ENCODE measurements at places on chromosomes 2 and 18. TPM values are rescaled to one million over a fixed set of nuclear protein-coding genes. Genes with fewer than 3 reads are reported as not detected.

The LCT gene
- not detected for total RNA-seq

- no peak for DNase-seq
Measured at GRCh38 chr18:8841781-8842485, 136.6 kb downstream of the MTCL1 start.

The CRYGC gene
- not detected for total RNA-seq

The ZAP70 gene
- not detected for total RNA-seq

The HNMT gene
- total RNA-seq, result 55.4 TPM

The DAPL1 gene
- 1.9 TPM for total RNA-seq

GRCh38 chr18:6004119-6004518 lies 108.8 kb upstream of the TMEM200C start:
- no peak for DNase-seq

DNA sequence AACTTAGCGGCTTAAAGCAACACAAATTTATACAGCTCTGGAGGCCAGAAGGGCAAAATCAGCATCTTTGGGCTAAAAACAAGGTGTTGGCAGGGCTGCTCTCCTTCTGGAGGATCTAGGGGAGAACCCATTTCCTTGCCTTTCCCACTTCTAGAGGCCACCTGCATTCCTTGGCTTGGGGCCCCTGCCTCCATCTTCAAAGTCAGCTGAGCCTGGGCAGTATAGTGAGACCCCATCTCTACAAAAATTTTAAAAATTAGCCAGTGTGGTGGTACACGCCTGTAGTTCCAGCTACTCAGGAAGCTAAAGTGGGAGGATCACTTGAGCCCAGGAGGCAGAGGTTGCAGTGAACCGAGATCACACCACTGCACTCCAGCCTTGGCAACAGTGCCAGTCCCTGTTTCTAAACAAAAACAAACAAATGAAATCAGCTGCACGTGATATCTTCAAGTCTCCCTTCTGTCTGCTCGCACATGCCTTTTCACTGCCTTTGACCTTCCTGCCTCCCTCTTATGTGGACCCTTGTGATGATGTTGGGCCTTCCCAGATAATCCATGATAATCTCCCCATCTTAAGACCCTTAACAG lies 200.6 kb downstream of the ZFP36L2 start:
- no peak for DNase-seq

The UGT1A8 gene
- total RNA-seq, result not detected

- peak; percentile 33 for DNase-seq
Measured at GRCh38 chr2:55052129-55053061, 2.1 kb upstream of the RTN4 start.

GRCh38 chr18:3029215-3029952 lies 16.4 kb upstream of the LPIN2 start:
- no peak for DNase-seq

The VWA3B gene
- total RNA-seq, result not detected

- peak; percentile 64 for DNase-seq
Measured at GRCh38 chr2:126527836-126528490, 128.0 kb upstream of the GYPC start.

GRCh38 chr2:69306393-69306821 lies 80.6 kb downstream of the GFPT1 start:
- peak; percentile 8 for DNase-seq

The UGT1A10 gene
- total RNA-seq, result not detected

DNA sequence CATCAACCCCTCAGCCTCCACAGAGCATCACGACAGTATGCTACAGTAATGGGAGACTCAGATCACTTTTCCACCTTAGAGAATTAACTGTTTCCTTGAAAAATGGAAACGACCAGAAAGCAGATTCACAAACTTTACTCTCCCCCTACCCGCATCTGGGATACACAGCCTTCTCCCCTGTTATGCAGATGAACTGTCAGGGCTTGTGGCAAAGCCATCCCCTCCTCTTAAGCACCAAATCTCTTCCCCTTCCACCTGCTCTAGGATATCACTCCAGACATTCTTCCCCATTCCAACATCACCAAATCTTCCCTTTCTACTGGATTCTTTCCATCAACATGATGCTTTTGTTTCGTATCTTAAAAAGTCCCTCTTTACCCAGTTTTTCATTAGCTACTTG lies 26.4 kb downstream of the NEB start:
- DNase-seq, result no peak

The ST8SIA3 gene
- not detected for total RNA-seq

The SPHKAP gene
- not detected for total RNA-seq

- no peak for DNase-seq
Measured at GRCh38 chr2:239308661-239309397, 92.0 kb downstream of the HDAC4 start.

GRCh38 chr2:74387346-74387745 lies 7.2 kb upstream of the DCTN1 start:
- no peak for DNase-seq

GRCh38 chr2:165674780-165675179 lies 119.3 kb downstream of the GALNT3 start:
- no peak for DNase-seq

Data from SK-MEL-5 (cell line).